ENCODE measurements at places on chromosomes 7 and 10.

GRCh38 chr7:74173074-74173473 is 1.1 kb upstream of the EIF4H start:
- no peak for DNase-seq

GRCh38 chr10:22823109-22823508 is 104.7 kb upstream of the ARMC3 start:
- DNase-seq = no peak

- peak; percentile 93 for DNase-seq
These were observed 17.7 kb upstream of the TTYH3 start for GRCh38 chr7:2613931-2614600.

DNA sequence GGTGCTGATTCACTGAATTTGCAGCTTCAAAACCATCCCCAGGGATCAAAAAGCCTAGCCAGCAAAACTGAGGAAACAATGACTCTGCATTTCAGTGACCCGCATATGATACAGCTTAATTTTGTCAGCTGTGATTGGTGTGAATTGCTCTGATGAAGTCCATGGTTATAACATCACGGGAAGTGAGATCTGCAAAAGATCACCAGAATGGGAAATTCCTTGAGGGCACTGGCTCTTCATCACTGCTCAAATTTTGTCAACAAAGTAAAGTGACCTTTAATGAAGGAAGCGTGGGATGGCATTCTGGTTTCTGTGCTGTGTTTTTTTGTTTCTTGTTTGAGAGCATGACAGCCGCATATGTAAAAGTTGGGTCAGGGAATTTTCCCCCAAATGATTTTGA is 745.9 kb downstream of the GATA3 start:
- DNase-seq = no peak

- no peak for DNase-seq
These were observed 5.8 kb upstream of the C1QL3 start for GRCh38 chr10:16527452-16527851.

- peak; percentile 48 for DNase-seq
These were observed 9.1 kb downstream of the COMTD1 start for GRCh38 chr10:75226656-75227055.

Measured in sigmoid colon (tissue), 7 donors.